ENCODE measurements at places on chromosomes 13 and 19. TPM values are rescaled to one million over a fixed set of nuclear protein-coding genes. Genes with fewer than 3 reads are reported as not detected.

Gene MIR17HG
- 2.4 TPM for total RNA-seq

GRCh38 chr19:35811317-35812219 is 1.1 kb downstream of the PRODH2 start:
- DNase-seq: no peak
- no peaks in the 10 kb centered on the region for H3K36me3 ChIP-seq
- H3K27me3 ChIP-seq: peaks cover 21% of the 10 kb centered on the region
- H3K4me1 ChIP-seq: no peaks in the 10 kb centered on the region
- H3K27ac ChIP-seq: no peak overlapping the region

- H3K4me3 ChIP-seq: no peak overlapping the region
- no peaks in the 10 kb centered on the region for H3K4me1 ChIP-seq
- H3K27me3 ChIP-seq: peaks cover 6% of the 10 kb centered on the region
Measured at GRCh38 chr13:92473765-92474475, 752.7 kb upstream of the GPC6 start.

Gene CDADC1
- 8.4 TPM for total RNA-seq

- peaks cover 2% of the 10 kb centered on the region for H3K4me1 ChIP-seq
Measured at GRCh38 chr19:54271106-54271505, 9.8 kb downstream of the LILRB2 start.

Measured in osteocyte (in vitro differentiated cells).